ENCODE measurements at places on chromosomes 16 and 17. TPM values are rescaled to one million over a fixed set of nuclear protein-coding genes. Genes with fewer than 3 reads are reported as not detected.

Gene CREBBP
- total RNA-seq, result 26.7 TPM

GRCh38 chr16:21554795-21555585 is 44.4 kb upstream of the METTL9 start:
- peak; percentile 96 for DNase-seq

Gene GTF3C1
- 54.2 TPM for total RNA-seq

GRCh38 chr17:72137161-72137560 is 16.3 kb downstream of the SOX9 start:
- no peak for DNase-seq

- no peak for DNase-seq
These were observed 16.0 kb downstream of the RNF43 start for GRCh38 chr17:58401287-58401686.

DNA sequence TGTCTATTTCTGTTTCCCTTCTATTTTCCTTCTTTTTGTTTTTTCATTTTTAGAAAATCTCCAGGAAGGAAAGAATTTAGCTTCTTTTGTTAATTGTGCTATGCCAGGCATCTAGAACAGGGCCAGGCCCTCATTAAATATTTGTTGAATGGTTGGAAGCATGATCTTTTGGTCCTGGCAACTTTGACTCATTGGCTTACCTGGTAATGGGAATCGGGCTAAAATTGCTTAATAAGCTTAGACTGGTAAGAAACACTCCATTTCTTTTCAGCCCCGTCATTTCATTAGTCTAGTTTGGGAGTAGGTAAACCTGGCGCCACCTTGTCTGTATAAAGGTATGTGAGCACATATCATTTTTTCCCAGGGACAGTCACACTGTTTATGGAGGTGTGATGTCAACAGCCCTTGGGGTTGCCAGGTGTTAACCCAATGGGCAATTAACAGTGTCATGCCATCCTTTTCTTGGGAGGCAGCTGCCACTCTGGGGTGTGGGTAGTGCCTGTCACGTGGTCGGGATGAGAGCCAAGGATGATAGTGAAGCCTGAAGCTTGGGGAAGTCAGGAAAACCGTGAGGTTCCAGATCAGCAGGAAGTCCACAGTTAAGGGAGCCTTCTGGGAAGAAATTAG is 9.5 kb upstream of the NDEL1 start:
- DNase-seq, result no peak

Gene OR4D1
- not detected for total RNA-seq

DNA sequence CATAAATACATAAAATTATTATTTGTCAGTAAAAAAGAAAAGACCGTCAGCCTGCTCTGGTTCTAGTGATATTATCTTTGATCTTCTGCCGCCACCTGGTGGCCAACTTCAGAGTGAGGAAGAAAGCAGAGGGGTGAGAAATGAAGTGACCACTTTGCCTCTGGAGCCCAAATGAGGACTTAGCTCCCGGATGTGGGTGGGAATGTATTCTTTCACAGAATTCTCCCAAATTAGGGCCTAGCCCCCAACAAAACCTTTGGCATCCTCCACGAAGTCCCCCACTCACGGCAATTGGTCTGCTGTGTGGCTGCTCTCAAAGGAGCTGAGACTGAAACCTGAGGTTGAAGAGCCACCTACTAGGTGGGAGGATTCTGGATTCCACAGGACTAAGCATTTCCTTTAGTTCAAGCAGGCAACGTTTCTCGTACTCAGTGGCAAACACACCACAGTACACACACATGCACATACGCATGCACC is 4.9 kb upstream of the ZNF267 start:
- no peak for DNase-seq

Gene KAT2A
- 33.3 TPM for total RNA-seq

Gene C16orf74
- total RNA-seq, result 12.8 TPM
